Cortex of kidney (tissue), 1 donor: ENCODE measurements at places on chromosomes 2 and 18.

DNA sequence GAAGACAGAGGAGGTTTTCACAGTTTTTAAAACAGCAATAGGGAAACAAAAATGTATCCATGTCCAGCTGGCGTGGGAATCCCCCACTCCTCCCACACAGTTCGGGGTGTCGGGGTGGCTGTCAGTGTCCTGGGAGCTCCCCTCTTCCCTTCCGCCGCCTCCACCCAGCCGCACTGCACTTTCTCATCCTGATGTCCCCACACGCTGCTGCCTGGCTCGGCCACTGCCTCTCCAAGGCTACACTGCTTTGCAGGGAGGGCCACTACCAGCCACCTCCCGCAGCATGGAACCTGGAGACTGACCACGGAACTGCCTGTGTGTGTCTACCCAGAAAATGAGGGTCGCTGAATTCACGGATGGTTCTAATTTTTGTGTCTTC is 138.7 kb upstream of the CTDP1 start:
- no peak for DNase-seq

DNA sequence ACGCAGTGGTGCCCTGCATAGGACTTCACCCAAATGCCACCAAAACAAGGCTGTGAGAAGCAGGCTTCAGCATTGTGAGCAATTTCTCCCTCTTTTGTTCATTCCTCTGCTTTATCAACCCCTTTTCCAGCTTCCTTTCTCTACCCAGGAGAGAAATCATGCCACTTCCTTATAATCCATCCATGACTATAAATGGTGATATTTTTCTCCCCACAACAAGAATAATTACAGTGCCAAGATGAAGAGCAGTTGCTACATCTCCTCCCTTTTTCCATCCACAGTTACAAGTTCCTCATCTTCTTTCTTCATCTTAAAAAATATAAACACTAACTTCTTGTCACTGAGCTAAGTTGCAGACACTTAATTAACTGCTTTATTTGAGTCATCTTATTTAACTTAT is 167.2 kb downstream of the ANTXR1 start:
- no peak for DNase-seq

DNA sequence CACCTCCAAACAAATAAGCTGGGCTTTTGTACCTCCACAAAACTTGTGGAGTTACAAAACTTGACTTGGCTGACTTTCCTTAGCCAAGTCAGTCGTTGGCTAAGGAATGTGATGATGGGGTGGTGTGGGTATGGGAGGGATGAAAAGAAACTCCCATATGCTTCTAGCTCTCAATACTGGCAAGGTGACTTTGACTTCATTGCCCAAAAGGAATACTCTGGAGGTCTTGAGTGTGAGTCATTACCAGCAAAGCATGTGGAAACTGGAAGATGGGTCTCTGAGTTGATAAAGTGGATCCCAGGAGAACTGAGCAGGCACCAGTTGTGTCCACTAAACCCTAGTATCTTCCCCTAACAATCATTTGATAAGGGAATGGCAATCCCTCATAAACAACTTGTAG is 226.7 kb downstream of the GULP1 start:
- DNase-seq: no peak

- no peak for DNase-seq
Observed at GRCh38 chr2:64652231-64653108, 1.2 kb downstream of the SERTAD2 start.

DNA sequence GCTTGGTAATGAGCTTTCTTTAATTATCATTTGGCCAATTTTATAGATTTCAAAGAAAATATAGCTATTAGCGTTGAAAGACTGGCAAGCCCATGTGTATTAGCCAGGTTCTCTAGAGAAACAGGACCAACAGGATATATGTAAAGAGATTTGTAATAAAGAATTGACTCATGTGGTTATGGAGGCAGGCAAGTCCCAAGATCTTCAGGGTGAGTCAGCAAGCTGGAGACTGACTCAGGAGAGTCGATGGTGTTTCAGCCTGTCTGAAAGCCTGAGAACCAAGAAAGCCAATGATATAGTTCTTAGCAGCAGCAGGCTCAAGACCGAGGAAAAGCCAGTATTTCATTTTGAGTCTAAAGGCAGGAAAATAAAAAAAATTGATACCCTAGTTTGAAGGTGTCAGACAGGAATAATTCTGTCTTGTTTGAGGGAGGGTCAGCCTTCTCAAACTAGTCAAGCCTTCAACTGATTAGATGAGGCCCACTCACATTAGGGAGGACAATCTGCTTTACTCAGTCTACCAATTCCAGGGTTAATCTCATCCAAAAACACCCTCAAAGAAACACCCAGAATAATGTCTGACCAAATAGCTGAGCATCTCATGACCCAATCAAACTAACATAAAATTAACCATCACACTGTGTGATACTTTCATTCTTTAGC is 78.3 kb upstream of the CRIM1 start:
- DNase-seq: no peak

DNA sequence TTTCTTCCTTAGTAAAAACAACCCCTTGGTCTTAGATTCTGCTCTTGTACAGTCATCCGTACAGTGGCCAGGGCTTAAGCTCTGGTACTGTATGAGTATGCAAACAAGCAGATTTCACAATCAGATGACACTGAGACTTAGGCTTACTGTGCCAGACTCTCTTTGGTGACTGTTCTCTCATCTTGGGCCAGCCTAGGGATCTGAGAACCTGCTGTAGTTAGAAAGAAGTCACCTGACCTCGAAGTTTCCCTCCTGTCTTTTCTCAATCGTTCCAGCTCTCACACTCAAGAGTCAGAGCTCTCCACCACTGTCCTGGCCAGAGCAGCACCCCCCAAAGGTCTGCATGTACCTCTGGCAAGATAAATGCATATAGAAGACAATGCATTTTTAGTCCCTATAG is 63.2 kb downstream of the ZEB2 start:
- no peak for DNase-seq
